Spinal cord (tissue), 10 donors: ENCODE measurements at places on chromosomes 1 and 21.

- DNase-seq: no peak
Observed at GRCh38 chr1:189929501-189930099, 548.1 kb downstream of the BRINP3 start.

DNA sequence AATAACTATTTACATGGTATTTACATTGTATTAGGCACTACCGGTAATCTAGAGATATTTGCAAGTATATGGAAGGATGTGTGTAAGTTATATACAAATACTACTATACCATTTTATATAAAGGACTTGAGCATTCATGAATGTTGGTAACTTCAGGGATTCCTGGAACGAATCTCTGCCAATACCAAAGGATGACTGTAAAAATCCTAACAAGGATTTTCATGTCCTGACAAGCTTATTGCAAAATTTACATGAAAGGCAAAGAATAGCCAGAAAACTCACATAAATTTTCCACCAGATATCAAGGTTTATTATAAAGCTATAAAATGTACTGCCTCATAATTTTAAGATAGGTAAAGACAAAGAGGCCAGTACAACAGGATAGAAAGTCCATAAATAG lies 325.2 kb upstream of the NRIP1 start:
- DNase-seq: no peak

DNA sequence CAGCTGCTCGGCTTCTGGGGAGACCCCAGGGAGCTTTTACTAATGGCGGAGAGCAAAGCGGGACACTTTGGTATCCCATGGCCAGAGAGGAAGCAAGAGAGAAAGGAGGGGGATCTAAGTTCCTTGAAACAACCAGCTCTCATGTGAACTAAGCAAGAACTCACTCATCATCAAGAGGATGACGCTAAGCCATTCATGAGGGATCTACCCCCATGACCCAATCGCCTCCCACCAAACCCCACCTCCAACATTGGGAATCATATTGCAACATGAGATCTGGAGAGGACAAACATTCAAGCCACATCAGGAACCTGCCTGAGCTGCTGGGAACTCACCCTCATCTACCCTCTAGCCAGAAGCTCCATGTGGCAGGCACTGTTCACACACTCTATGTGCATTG lies 372.1 kb upstream of the RUNX1 start:
- DNase-seq: no peak

- DNase-seq: peak; percentile 46
Observed at GRCh38 chr1:18304151-18304869, 176.4 kb upstream of the KLHDC7A start.

GRCh38 chr1:193156117-193156821 lies 30.1 kb downstream of the B3GALT2 start:
- DNase-seq: no peak

DNA sequence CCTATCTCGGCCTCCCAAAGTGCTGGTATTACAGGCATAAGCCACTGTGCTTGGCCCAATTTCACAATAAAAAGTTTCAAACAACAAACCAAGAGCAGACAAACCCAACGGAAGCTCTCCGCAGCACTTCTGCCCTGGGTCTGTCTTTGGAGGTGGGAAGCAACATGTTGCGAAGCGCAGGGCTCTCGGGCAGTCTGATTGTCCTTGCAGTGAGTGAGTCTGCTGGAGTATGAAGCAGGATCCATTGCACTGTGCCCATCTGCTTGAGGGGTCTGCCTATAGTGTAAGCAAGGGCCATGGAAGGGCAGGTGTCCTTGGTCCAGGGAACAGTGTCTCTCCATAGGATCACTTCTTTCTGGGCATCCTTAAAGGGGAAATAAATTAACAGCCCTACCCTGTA lies 14.6 kb upstream of the PARP1 start:
- no peak for DNase-seq

- no peak for DNase-seq
Observed at GRCh38 chr1:80248886-80249285, 1242.4 kb upstream of the ADGRL4 start.

DNA sequence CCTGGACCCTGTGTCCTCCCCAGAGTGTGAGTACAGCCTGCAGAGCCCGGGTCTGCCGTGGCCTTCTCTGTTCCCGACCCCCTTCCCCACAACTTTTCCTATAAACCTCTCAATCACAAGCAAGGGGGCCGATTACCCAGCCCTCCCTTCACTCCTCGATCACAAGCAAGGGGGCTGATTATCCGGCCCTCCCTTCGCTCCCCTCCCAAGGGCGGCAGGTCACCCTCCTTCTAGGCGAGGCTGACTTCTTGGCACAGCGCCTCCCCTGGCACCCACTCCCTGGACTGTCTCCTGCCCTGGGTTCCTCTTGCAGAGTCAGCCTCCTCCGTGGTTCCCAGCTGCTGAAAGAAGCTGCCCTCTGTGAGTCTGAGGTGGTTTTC lies 12.3 kb upstream of the LDLRAP1 start:
- no peak for DNase-seq

DNA sequence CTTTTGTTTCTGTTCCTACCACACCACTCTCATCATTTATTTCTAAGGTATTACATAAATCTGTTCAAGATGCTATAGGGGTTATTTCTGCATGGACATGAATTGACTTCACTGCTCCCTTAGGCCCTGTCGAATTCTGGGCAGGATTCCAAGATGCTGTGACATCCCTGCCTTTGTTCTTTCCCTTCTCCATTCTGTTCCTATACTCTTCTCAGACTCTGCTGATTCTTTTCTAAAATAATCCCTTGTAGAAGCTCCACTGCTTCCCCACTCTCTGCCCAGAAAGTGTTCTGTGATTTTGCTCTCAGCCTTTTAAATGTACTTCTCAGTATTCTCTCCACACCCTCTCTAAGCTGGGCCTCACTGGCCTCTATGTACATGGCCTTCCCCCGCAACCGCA lies 99.2 kb downstream of the PHTF1 start:
- no peak for DNase-seq

DNA sequence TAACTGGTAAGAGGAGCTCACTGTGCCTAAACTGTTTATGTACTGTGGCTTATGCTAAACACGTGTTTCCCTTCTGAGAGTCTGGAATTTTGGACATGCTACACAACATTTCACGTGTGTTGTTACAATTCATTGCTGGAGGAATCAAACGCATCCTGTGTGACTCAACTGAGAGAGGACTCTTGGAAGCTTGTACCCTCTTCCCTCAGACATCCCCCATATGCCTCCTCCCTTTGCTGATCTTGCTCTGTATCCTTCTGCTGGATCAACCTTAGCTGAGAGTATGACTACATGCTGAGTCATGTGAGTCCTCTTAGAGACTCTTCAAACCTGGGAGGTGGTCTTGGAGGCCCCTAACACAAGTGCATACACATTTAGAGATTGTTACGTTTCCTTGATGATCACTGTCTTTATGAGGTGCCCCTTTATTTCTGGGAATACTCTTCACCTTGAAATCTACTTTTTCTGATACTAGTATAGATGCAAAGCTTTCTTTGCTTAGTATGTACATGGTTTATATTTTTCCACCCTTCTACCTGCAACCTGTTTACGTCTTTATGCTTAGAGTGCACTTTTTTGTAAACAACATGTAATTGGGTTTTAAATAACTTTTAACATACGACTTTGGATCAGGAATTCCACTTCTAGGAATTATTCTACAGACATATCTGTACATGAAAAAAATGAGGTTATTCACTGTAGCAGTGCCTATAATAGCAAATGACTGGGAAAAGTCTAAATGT lies 8.7 kb downstream of the NPHP4 start:
- no peak for DNase-seq

DNA sequence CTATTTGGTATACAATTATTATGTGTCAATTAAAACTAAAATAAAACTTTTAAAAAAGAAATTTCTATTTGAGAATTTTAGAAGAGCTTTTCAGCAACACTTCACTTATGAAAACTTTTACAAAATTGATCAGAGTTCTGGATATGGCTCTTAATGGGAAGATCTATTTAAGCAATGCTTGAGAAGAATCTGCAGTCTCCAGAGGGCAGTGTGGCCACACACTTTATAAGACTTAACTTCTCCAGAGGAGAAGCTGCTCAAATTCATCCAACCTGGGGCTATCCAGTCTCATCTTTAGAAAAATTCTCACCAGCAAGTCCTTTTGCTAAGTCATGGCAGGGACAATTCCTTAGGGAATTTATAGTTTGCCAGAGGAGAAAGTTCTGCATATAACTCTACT lies 25.2 kb upstream of the AGO1 start:
- peak; percentile 42 for DNase-seq

DNA sequence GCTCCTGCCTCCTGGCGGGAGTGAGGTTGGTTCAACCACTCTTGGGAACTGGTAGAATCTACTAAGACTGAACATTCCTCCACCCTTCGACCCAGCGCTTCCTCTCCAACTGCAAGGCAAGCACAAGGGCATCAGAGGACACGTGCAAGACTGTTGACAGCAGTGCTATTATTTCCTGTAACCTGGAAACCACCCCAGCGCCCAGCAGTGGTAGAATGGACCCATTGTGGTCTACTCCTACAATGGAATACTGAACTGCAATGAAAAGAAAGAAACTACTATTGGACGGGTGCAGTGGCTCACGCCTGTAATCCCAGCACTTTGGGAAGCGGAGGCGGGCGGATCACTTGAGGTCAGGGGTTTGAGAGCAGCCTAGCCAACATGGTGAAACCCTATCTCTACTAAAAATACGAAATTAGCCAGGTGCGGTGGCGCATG lies 33.0 kb upstream of the TARDBP start:
- no peak for DNase-seq

GRCh38 chr1:24501371-24502064 lies 1.1 kb upstream of the RCAN3 start:
- DNase-seq: no peak

DNA sequence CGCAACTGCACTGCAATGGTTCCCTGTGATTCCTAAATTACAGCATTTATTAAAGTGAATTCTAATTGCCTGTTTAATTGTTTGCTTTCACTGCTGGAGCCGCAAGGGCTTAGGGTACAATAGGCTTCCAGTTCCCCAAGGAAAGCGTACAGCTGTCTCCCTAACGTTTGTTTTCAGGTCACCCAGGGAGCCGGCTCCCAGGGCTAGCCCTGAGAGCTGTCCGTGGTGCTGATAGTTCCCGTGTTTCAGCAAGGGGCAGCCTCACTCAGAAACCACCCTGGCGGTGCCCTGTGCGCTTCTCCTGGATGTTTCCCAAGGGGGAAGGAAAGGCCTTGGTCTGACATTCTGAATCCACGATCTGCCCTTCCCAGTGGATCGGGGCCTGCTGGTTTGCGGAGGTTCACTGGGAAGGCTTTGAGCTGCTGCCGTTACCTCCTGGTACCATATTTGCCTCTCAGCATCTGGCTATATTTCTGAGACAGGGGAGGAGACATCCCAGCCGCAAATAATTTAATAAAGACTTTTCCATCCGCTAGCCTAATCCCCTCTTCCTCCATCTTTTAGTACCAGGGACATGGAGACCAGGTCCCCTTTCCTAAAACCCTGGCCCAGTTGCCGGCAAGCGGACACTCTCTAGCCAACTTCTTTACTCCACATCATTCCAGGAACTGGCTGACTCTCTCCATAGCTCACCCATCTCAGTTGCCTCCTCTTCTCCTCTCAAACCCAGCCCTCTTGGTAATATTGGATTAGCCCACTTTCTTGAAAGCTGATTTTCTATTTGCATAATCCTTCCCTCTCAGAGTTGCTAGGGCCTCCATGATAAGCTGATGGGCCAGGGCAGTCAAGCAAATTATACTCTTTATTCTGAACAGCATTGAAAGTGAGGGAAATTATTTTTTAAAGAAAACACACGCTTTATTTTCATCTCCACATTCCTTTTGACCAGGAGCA lies 149.0 kb downstream of the IGSF21 start:
- peak; percentile 82 for DNase-seq

- peak; percentile 43 for DNase-seq
Observed at GRCh38 chr1:80893115-80893514, 907.6 kb upstream of the ADGRL2 start.

DNA sequence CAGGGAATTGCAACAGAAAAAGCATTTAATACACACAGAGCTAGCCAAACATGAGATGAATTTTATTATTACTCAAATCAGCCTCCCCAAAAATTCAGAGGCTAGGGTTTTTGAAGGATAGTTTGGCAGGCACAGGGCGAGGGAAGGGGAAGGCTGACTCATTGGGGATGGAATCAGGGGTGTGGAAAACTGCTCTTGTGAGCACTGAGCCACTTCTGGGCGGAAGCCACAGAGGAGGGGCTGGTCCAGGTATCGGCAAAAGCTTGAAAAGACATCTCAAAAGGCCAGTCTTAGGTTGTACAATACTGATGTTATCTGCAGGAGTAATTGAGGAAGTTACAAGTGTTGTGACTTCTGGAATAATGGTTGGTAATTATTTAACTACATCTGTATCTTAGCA lies 109.4 kb downstream of the TLR5 start:
- no peak for DNase-seq

- DNase-seq: no peak
Observed at GRCh38 chr1:4129693-4130092, 229.6 kb upstream of the C1orf174 start.

- DNase-seq: no peak
Observed at GRCh38 chr21:27346041-27346448, 379.2 kb upstream of the ADAMTS5 start.

GRCh38 chr1:192122668-192123067 lies 35.6 kb upstream of the RGS18 start:
- DNase-seq: no peak

DNA sequence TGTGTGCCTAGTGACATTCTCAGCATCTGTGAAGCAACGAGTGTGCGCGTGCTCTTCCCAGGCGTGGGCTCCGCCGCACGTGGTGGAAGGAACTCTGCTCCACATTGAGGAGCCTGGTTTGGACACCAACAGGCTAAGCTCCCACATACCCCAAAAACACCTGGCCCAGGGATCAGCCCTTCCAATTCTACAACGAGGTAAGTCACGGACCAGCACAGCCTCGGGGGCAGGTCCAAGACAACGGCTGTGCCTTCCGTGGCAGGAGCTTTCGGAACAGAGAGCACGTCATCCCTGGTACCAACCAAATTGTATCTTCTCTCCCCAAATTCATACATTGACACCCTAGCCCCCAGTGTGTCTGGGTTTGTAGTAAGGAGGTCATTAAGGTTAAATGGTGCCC lies 27.2 kb upstream of the PDE9A start:
- no peak for DNase-seq

- DNase-seq: no peak
Observed at GRCh38 chr1:38778051-38778450, 81.5 kb downstream of the RRAGC start.

DNA sequence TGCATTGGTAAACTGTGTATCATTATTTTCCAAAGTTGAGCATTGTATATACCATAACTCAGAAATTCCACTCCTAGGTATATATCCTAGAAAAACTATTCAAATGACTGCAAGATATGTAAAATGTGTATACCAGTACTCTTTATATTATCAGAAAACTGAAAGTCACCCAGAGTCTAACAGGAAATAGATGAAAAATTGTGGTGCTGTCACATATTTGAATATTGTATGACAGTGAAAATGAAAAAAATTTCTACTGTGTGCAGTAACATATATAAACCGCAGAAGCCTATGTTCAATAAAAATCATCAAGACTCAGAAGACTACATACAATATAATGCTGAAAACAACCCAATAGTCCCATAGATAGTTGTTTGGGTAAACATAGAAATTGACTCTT lies 74.4 kb upstream of the LYPLAL1 start:
- no peak for DNase-seq
